Nucleus accumbens (tissue), 56 donors: ENCODE measurements at places on chromosomes 4 and X.

DNA sequence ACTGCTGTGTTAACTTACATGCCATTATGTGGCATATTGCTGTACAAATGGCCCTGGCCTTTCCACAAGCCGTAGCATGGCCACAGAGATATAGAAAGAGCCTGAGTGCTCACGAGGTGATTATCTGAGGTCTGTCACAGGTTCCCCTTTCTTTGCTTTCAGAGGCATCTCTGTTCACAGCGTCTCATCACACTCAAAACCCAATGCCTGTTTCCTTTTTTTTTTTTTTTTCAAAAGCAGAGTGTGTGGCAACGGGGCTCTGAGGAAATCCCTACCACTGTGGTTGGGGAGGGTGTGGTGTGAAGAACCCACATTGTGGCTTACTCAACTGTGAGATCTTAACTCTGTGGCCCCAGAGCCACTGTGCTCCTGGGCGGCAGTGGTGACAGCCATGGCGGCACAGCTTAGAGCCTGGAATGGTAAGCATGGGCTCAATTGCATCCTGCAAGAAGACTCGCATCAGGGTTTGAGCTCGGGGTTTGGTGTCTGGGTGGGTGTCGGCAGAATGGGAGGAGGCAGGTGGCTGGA lies 30.8 kb downstream of the RTL5 start:
- DNase-seq = no peak

DNA sequence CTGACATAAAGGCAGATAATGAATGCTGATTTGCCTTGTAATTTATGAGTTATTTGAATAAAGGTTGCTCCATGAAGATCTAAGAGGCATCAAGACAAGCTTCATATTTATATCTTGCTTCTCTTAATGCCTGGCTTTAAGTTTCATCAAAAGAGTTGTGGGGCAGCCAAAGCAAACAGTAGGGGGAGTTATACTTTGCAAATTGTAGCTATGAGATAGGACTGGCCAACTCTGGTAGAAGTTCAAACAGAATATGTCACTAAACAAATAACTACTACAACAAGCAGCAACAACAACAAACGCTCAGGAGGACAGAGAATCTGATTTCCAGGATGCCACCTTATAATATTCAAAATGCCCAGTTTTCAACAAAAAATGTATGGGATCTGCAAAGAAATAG lies 69.1 kb upstream of the PLAC1 start:
- no peak for DNase-seq

DNA sequence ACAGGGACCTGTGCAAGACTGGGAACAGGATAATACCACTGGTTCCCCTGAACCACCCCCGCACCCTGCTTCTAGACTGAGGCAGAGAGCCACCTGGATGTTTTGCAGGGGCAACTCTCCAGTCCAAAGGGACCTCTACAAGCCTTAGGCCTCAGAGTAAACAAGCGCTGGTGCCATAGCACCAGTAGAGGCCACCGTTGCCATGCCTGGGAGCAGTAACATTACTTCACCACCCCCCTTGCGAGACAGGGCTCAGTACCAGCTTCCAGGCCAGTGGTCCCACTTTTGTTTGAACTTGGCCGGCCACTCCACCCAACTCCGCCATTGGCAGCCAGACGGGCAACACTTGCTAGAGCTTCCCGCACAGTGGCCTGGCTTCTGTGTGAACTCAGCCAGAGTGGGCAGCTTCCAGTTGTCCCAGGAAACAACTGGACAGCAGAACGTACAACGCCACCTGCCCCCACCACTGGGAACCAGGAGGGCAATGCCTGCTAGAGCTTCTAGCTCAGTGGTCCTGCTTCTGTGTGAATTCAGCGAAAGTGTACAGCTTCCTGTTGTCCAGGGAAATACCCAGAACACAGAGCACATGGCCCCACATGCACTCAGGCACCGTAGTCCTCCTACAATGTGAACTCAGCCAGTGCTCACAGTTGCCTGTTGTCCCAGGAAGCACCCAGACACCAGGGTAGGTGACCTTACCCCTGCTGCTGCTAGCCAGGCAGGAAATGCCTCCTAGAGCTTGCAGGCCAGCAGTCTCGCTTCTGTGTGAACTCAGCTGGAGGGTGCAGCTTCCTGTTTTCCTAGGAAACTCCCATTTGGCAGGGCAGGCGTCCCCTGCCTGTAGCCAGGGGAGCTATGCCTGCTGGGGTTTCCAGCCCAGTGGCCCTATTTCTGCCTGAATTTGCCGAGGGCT lies 39.9 kb upstream of the PCDH19 start:
- DNase-seq = no peak

DNA sequence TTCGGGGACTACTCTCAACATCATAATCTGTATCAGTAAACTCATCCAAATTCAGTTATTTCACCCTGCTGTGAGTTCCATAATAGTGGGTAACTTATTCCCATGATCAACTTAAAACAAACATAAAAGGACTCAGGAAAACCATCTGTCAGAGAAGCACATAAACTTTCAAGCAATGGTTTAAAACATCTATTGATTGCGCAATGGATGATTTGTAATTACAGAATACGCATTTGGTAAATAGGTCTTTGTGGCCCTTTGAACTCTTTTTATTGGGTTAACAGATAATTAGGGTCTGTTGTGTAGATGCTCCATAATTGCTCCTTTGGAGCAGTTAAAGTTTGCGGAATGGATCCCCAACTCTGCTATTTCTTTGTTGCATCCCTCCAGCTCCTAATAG lies 115.3 kb downstream of the KIT start:
- no peak for DNase-seq

- DNase-seq = no peak
Measured at GRCh38 chr4:23323436-23323835, 566.4 kb downstream of the PPARGC1A start.

DNA sequence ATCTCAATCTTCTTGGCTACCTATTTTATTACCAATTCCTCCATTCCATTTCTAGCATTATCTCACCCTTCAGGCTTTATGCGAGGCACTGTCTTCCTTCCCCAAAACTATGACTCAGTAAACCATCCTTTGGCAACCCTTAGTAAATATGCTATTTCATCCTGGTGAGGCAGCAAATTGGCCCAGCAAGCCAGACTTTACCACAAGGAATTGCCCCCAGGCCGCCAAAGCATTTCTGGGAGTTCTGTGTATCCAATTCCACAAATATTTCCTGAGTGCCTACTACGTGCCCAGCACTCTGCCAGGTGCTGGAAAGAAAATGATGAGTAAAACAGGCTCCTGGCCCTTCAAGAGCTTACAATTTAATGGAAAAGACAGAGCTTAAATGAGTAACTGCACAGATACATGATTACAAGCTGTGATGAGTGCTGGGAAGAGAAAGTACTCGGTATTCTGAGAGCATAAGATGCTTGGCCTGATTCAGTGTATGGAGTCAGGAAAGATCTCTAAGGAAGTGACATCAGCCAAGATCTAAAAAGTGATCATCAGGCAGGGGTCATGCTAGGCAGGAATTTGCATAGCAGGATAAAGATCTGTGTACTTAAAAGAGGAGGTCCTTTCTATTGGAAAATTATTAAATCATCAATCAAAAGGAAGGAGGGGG lies 193.8 kb downstream of the ADAMTS3 start:
- DNase-seq = no peak
